ENCODE measurements at places on chromosomes 2 and 18. TPM values are rescaled to one million over a fixed set of nuclear protein-coding genes. Genes with fewer than 3 reads are reported as not detected.

- H3K36me3 ChIP-seq = peaks cover 24% of the 10 kb centered on the region
- H3K4me1 ChIP-seq = peaks cover 28% of the 10 kb centered on the region
- H3K4me3 ChIP-seq = peak overlapping the region; percentile 48
- H3K27ac ChIP-seq = peak overlapping the region; percentile 32
- no peak for DNase-seq
- H3K27me3 ChIP-seq = peaks cover 2% of the 10 kb centered on the region
These were observed 242.3 kb downstream of the PTPRM start for GRCh38 chr18:7809455-7809854.

GRCh38 chr2:6224267-6224666 is 532.1 kb downstream of the SOX11 start:
- H3K4me1 ChIP-seq = peaks cover 7% of the 10 kb centered on the region
- H3K36me3 ChIP-seq = peaks cover 4% of the 10 kb centered on the region
- no peak overlapping the region for H3K4me3 ChIP-seq
- H3K27me3 ChIP-seq = peaks cover 5% of the 10 kb centered on the region

GRCh38 chr2:119659601-119660342 is 19.2 kb upstream of the TMEM177 start:
- H3K36me3 ChIP-seq = peaks cover 9% of the 10 kb centered on the region
- no peak overlapping the region for H3K4me3 ChIP-seq
- no peaks in the 10 kb centered on the region for H3K27me3 ChIP-seq
- DNase-seq = peak; percentile 48
- H3K4me1 ChIP-seq = no peaks in the 10 kb centered on the region

DNA sequence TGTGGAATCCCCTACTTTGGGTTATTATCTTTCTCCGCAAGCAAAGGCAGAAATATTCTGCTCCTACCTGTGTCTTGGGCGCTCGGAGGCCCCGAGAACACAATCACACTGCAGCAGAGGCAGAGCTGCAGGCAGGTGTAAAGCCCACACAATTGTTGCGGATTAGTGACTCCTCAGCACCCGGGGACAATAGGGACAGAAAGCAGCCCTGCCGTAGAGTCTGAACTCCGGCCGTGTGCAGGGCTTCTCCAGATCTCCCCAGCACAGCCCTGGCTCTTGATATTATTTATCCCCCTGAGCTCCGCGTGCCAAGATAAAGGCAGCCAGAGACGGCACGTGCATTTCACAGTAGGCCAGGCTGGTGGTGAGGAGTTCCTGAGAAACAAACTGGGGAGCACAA is 229.2 kb downstream of the EN1 start:
- peaks cover 1% of the 10 kb centered on the region for H3K27me3 ChIP-seq
- DNase-seq = no peak
- no peak overlapping the region for H3K4me3 ChIP-seq
- H3K4me1 ChIP-seq = no peaks in the 10 kb centered on the region
- no peak overlapping the region for H3K27ac ChIP-seq

DNA sequence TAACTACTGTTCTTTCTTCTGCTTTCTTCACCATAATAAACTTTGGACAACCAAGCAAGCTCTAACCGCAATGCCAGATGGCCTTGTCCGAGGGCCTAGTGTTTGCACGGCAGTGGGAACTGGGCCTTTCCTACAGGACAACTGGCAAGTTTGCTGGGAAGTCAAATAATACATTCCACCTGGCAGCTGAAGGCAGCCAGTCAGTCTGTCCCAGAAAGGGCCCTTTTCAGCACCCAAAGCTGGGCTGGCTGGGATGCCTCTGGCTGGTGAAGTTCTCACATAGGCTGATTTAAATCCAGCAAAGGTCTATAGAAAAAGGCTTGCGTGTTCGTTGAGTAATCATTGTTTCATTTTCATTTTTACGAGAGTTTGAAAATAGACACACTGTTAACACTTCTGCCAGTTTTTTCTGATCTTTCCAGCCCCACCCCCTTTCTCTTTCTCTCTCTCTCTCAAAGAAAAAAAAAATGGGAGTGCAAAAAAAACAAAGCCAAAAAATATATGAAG is 110.0 kb upstream of the EPAS1 start:
- H3K36me3 ChIP-seq = peaks cover 9% of the 10 kb centered on the region
- no peaks in the 10 kb centered on the region for H3K27me3 ChIP-seq
- H3K4me1 ChIP-seq = peaks cover 3% of the 10 kb centered on the region
- no peak overlapping the region for H3K27ac ChIP-seq

DNA sequence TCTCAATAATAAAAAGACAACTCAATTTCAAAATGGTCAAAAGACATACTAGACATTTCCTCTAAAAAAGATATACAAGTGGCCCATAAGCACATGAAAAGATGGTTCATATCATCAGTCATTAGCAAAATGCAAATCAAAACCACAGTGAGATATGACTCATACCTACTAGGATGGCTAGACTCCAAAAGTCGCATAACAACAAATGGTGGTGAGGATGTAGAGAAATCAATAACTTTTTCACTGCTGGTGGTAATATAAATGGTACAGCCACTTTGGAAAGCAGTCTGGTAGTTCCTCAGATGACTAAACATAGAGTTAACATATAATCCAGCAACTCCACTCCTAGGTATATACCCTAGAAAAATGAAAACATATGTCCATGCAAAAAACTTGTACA is 242.3 kb upstream of the NOL4 start:
- no peak for DNase-seq
- H3K4me1 ChIP-seq = no peaks in the 10 kb centered on the region
- H3K27me3 ChIP-seq = no peaks in the 10 kb centered on the region
- H3K4me3 ChIP-seq = no peak overlapping the region
- H3K36me3 ChIP-seq = no peaks in the 10 kb centered on the region

GRCh38 chr2:42951263-42951938 is 159.0 kb upstream of the HAAO start:
- peak overlapping the region; percentile 78 for H3K4me3 ChIP-seq
- DNase-seq = no peak
- peaks cover 3% of the 10 kb centered on the region for H3K36me3 ChIP-seq
- H3K27ac ChIP-seq = peak overlapping the region; percentile 85
- peaks cover 55% of the 10 kb centered on the region for H3K4me1 ChIP-seq
- peaks cover 12% of the 10 kb centered on the region for H3K27me3 ChIP-seq

GRCh38 chr2:62814123-62814522 is 108.6 kb downstream of the EHBP1 start:
- DNase-seq = no peak
- peaks cover 8% of the 10 kb centered on the region for H3K4me1 ChIP-seq
- no peak overlapping the region for H3K4me3 ChIP-seq
- H3K27me3 ChIP-seq = peaks cover 3% of the 10 kb centered on the region
- H3K36me3 ChIP-seq = no peaks in the 10 kb centered on the region
- H3K27ac ChIP-seq = no peak overlapping the region

DNA sequence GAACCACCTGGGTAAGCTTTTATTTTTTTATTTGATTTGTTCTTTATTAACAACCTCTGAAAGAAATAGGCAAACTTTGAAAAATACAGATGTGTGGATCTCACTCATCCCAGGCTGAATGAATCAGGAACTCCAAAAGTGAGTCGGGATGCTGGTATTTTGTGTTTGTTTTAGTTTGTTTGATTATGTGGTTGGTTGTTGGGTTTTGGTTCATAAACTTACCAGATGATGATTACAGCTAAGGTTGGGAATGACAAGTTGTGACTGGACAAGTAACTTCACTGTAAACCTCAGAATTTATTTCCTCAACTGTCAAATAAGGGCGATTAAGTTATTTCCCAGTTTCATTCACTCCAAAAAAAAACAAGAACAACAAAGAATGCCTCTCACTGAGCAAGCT is 80.5 kb upstream of the KIF5C start:
- no peak overlapping the region for H3K27ac ChIP-seq
- peaks cover 28% of the 10 kb centered on the region for H3K4me1 ChIP-seq
- peaks cover 4% of the 10 kb centered on the region for H3K36me3 ChIP-seq
- peaks cover 6% of the 10 kb centered on the region for H3K27me3 ChIP-seq
- no peak for DNase-seq
- H3K4me3 ChIP-seq = no peak overlapping the region

- no peaks in the 10 kb centered on the region for H3K4me1 ChIP-seq
- DNase-seq = no peak
- H3K27ac ChIP-seq = no peak overlapping the region
- H3K36me3 ChIP-seq = no peaks in the 10 kb centered on the region
- peaks cover 2% of the 10 kb centered on the region for H3K27me3 ChIP-seq
These were observed 7.5 kb upstream of the YPEL5 start for GRCh38 chr2:30139131-30139870.

DNA sequence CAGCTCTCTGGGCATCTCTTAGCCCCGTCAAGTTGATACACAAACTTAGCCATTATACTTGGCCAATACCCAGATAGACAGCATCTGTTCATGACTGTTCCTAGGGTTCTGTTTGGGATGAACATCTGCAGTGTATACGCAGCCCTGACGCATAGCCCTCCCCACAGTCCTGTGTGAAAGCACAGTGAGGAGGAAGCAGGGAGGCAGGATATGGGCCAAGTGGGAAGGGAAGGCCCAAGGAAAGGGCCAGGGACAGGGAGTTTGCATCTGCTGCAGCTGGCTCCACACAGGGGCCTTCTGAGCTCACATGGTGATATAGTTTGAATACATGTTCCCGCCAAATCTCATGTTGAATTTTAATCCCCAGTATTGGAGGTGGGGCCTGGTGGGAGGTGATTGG is 80.2 kb downstream of the CMPK2 start:
- no peaks in the 10 kb centered on the region for H3K36me3 ChIP-seq
- DNase-seq = no peak
- H3K4me3 ChIP-seq = no peak overlapping the region
- peaks cover 3% of the 10 kb centered on the region for H3K4me1 ChIP-seq
- no peak overlapping the region for H3K27ac ChIP-seq

DNA sequence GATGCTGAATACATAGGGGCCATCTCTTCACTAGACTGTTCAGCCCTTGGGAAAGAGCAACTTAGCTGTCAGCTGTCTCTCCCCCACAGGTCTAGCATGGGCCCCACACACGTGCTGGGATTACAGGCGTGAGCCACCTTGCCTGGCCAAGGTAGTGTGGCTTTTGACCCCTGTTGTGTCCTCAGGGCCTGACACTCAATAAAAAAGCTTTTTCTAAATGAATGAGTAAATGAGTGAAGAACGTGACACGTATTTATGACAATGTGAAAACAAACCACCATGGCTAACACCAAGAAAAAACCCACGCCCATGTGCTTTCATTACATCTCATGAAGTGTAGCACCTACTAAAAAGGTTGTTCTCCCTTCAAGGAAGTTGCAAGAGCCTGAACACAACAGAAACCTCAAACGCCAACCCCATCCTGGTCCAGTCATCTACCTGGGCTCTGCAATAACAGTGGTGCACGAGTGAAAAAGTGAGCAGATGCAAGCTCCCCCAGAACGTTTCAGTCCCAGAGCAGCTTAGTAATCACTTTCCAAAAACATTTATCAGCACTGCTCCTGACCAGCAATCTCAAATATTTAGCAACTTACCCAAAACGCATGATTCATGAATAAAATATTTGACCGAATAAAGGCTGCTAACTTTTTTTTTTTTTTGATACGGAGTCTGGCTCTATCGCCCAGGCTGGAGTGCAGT is 3.4 kb downstream of the WDFY1 start:
- peak overlapping the region; percentile 47 for H3K4me3 ChIP-seq
- peaks cover 7% of the 10 kb centered on the region for H3K27me3 ChIP-seq
- DNase-seq = no peak
- H3K36me3 ChIP-seq = peaks cover 8% of the 10 kb centered on the region
- peaks cover 34% of the 10 kb centered on the region for H3K4me1 ChIP-seq
- H3K27ac ChIP-seq = peak overlapping the region; percentile 18

GRCh38 chr18:64982414-64983055 is 768.3 kb upstream of the CDH7 start:
- H3K27me3 ChIP-seq = no peaks in the 10 kb centered on the region
- DNase-seq = no peak
- H3K27ac ChIP-seq = no peak overlapping the region
- H3K36me3 ChIP-seq = no peaks in the 10 kb centered on the region

Gene ANKRD30B
- total RNA-seq = not detected

Gene KYNU
- total RNA-seq = not detected

Gene INPP4A
- 26.8 TPM for total RNA-seq

Gene GPD2
- 38.3 TPM for total RNA-seq

Gene CFC1
- total RNA-seq = 1.2 TPM

All from endothelial cell (in vitro differentiated cells).